ENCODE measurements at places on chromosomes 2 and 18.

DNA sequence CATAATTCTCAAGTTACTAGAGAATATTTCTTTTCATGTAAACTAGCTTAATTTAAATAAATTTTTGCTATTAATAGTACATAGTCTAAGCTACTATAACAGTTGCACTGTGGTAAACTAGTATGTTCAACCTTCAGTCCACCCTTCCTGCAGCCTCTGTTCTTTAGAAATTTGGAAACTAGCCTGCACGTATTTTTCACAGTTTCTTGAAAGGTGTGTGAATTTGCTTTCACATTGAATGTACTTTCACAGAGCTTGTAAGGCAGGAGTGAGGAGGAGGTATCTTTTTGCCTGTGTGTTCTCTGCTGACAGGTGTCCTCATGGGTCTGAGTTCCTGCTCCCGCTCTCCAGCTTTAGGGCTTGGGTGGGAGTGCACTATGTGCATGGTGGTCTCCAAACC, 117.5 kb downstream of the ATP9B start:
- DNase-seq: no peak

GRCh38 chr18:45044787-45045186, 364.1 kb downstream of the SETBP1 start:
- no peak for DNase-seq

GRCh38 chr2:208046686-208047085, 21.4 kb upstream of the PLEKHM3 start:
- DNase-seq: no peak

- no peak for DNase-seq
These were observed 594.3 kb upstream of the REG3G start for GRCh38 chr2:78431241-78431640.

GRCh38 chr18:53991805-53992204, 232.7 kb downstream of the MBD2 start:
- no peak for DNase-seq

DNA sequence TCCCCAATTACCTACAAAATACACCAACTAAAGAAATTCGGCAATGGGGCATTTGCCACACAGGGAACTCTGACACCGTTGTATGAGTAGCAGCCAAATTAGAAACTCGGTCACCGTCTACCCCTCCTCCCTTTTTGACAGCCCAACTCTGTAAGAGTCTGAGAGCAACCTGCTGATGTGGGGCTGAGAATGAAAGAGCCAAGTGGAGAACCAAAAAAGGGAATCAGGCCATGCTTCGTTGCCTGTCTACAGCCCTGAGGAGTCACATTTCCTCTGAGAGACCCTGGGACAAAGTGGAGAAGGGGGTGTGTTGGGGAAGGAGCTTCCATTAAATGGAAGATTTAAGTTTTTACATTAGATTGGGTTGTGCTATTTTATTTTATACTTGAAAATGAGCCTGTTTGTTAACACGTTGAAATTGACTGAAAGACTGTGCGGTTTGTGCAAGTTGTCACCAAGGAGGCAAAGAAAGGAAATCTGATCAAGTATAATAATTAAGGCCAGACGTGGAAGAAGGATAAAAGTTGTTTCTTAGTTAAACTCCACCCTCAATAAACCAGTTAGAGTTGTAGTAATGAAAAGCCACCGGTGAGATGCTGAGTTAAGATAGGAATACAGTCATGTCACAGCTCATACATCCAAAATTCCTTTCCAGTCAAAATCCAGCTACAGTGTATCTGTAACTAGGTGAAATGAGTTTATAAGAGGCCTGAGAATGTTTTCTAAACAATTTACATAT, 131.7 kb upstream of the CREB1 start:
- DNase-seq: no peak

DNA sequence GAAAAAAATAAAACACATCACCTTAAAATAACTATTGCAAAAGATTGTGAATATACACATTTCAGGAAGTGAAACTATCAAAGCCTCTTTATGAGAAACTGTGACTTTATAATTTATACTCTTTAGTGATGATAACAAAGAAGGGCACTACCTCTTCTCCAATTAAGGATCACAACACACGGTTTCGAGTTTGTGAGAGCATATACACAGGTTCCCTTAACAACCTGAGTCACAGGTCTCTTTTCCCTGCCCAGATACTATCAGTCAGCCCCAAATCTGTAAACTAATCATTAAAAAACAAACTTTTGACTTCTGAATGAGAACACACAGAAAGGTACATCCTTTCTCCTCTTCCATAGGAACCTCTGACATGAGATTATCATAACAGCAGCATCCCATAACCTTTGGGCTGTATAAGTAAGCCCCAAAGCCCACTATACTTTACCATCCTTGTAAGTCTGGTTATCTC, 44.9 kb downstream of the PTPN2 start:
- DNase-seq: no peak

GRCh38 chr2:104860451-104860790, 6.5 kb downstream of the POU3F3 start:
- no peak for DNase-seq

Data from left renal cortex interstitium (tissue), 4 donors.